ENCODE measurements at places on chromosomes 16 and 17. TPM values are rescaled to one million over a fixed set of nuclear protein-coding genes. Genes with fewer than 3 reads are reported as not detected.

The ITGAL gene
- 4.9 TPM for total RNA-seq

The MYH8 gene
- 2.3 TPM for total RNA-seq

The CHST4 gene
- 0.50 TPM for total RNA-seq

The SLC16A13 gene
- 0.10 TPM for total RNA-seq

GRCh38 chr16:48176635-48177408 lies 21.0 kb upstream of the ABCC12 start:
- H3K27me3 ChIP-seq, result no peaks in the 10 kb centered on the region
- no peak overlapping the region for H3K4me3 ChIP-seq
- no peaks in the 10 kb centered on the region for H3K4me1 ChIP-seq
- no peak for DNase-seq
- no peaks in the 10 kb centered on the region for H3K36me3 ChIP-seq
- H3K27ac ChIP-seq, result no peak overlapping the region

DNA sequence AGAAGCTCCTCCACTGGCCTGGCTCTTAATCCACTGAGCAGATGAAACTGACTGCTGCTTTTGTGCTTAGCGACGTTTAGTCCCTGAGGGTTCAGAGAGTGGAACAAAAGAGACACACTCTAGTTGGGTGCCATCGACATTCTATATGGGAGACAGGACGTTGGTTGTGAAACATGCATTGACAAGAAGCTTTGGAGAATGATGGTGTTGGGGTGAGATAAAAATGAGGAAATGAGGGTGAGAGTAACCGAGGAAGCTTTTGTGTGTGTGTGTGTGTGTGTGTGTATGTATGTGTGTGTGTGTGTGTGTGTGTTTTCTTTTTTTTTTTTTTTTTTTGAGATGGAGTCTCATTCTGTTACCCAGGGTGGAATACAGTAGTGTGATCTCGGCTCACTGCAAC lies 89.5 kb downstream of the ABCC1 start:
- H3K4me1 ChIP-seq, result no peaks in the 10 kb centered on the region
- peaks cover 48% of the 10 kb centered on the region for H3K36me3 ChIP-seq
- H3K27ac ChIP-seq, result no peak overlapping the region
- no peak for DNase-seq

DNA sequence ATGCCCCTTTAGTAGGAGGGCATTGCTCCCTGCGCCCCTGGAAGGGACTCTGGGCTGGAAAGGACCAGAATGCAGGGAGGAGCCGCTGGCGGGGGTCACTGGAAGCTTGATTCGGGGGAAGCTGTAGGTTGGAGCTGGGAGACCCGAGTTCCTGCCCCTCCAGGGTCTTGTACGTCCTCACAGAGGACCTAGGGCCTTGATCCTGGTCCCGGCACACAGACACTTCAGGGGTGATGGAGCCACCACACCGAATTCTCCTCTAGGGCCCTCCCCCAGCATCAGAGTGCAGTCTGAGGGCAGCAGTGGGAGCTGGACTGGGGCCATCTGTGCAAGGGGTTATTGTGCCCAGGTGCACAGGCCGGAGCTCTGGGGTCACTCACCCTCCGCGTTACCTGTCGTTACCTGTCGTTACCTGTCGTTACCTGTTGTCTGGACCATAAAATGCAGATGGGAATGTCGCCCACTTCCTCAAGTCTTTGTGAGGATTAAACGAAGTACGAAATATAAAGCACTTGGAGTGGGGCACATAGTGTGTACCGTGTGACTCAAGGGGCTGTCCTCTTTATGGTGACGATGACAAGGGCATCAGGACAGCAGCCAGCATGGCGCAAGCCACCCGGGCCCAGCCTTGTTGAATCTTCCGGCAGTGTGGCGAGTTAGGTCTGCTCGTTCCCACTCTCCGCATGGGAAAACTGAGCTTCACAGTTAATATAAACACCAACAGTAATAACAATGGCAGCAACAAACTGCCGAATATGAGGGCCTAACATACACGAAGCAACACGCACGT lies 48.6 kb downstream of the CMIP start:
- H3K4me1 ChIP-seq, result peaks cover 89% of the 10 kb centered on the region
- DNase-seq, result no peak
- peak overlapping the region; percentile 68 for H3K27ac ChIP-seq

GRCh38 chr17:81230043-81230820 lies 7.5 kb upstream of the CEP131 start:
- DNase-seq, result no peak
- H3K4me1 ChIP-seq, result no peaks in the 10 kb centered on the region
- no peaks in the 10 kb centered on the region for H3K27me3 ChIP-seq
- peaks cover 69% of the 10 kb centered on the region for H3K36me3 ChIP-seq
- no peak overlapping the region for H3K4me3 ChIP-seq

DNA sequence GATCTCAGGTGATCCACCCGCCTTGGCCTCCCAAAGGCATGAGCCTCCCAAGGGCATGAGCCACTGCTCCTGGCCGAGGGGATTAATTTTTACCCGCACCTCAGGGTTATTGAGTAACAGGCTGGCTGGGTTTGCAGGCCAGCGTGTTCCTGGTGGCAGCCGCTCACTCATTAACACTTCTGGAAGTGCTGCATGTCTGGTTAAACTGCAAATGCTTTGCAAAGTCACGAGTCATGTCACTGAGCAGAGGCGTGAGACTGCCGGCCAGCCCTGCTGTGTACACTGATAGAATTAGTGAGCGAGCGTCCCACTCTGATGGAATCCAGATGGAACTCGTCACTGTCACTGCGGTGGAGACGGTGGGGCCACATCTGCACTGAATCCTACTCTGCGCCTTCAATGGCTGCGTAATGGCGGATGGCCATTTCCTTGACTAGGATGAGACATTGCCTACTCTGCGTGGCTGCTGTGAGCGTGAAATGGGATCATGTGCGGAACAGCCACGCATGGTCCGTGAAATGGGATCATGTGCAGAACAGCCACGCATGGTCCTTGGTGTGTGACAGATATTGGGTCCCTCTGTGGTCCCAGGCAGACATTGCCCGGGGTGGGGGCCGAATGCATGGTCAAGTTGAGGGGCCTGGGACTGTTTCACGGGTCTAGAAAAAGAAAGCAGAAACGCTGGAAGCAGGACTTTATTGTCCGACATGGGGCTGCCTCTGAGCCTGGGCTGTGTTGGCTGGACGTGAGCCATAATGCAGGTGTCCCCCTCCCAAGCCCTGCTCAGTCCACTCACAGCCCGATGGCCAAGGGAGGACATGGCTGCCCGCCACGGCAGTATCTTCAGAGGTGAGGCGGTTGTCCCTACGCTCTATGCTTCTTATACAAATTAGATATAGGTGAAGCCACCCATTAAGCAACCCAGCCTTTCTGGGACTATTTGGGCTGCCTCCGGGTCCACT lies 740 bp upstream of the SLC5A10 start:
- no peak overlapping the region for H3K4me3 ChIP-seq
- no peaks in the 10 kb centered on the region for H3K27me3 ChIP-seq
- H3K27ac ChIP-seq, result no peak overlapping the region
- H3K4me1 ChIP-seq, result no peaks in the 10 kb centered on the region

- H3K27me3 ChIP-seq, result no peaks in the 10 kb centered on the region
- H3K27ac ChIP-seq, result no peak overlapping the region
- no peaks in the 10 kb centered on the region for H3K4me1 ChIP-seq
- H3K4me3 ChIP-seq, result no peak overlapping the region
- H3K36me3 ChIP-seq, result no peaks in the 10 kb centered on the region
Observed at GRCh38 chr17:52271781-52272180, 113.3 kb upstream of the CA10 start.

DNA sequence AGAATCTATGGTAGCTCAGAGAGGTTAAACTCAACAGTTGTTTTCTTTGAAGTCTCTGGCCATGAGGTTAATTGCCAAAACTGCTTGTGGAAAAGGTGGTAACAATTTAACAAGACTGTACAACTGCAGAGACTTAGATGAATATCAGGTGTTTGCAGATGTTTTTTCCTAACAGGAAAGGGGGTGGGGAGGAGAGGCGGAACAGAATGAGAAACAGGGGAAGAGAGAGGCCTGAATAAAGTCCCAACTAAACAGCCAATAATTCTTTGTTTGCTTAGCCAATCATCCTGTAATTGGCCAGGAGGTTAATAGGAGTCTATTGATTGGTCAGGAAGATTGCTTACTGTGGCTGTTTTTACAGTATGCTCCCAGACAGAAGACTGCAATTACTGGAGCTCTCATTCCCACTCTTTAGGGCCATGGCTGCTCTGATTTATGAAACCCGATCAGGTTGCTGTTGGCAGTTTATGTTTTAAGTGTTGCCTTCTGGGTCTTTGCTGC lies 249.7 kb upstream of the TBX2 start:
- H3K27ac ChIP-seq, result no peak overlapping the region
- H3K4me3 ChIP-seq, result no peak overlapping the region
- no peak for DNase-seq
- H3K4me1 ChIP-seq, result peaks cover 4% of the 10 kb centered on the region
- H3K27me3 ChIP-seq, result no peaks in the 10 kb centered on the region

DNA sequence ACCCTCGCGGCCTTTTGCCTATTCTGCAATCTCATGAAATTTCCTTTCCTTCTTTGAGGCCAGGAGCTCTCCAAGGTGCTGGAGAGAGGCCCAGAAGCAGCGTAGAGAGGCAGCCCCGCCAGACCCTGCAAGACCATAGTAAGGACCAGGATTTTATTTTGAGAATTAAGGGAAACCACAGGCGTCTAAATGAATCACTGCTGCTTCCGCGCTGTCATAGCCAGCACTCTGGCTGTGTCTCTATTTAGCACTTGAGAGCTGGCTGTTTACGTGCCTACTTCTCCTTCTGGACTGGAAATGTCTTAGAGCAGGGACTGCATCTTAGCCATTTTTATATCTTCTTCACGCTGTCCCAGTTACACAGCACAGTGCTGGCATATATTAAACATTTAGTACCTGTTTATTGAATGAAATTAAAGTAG lies 37.6 kb upstream of the PIRT start:
- no peaks in the 10 kb centered on the region for H3K36me3 ChIP-seq
- H3K27ac ChIP-seq, result no peak overlapping the region
- H3K27me3 ChIP-seq, result no peaks in the 10 kb centered on the region
- peaks cover 10% of the 10 kb centered on the region for H3K4me1 ChIP-seq
- no peak for DNase-seq

DNA sequence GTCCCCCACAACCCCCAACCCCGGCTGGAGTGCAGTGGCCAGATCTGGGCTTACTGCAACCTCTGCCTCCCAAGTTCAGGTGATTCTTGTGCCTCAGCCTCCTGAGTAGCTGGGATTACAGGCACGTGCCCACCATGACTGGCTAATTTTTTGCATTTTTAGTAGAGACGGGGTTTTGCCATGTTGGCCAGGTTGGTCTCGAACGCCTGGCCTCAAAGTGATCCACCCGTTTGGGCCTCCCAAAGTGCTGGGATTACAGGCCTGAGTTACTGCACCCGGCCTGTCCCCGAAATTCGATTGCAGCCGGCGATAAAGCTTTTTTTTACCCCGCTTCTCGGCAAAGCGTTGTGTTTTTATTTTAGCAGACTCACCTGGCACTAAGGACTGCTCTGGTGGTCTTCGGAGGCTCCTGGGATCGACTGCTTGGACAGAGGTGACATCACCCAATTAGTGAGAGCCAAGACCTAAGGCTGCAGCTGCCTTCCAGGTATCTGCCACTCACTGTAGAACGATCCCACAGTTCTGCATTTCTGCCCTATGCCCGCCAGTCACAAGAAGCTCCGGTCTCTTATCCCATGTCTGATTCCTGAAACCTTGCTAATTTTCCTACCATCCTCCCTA lies 82.2 kb upstream of the ARL4D start:
- H3K4me3 ChIP-seq, result no peak overlapping the region
- H3K27ac ChIP-seq, result no peak overlapping the region
- no peak for DNase-seq
- H3K27me3 ChIP-seq, result no peaks in the 10 kb centered on the region
- H3K4me1 ChIP-seq, result no peaks in the 10 kb centered on the region

DNA sequence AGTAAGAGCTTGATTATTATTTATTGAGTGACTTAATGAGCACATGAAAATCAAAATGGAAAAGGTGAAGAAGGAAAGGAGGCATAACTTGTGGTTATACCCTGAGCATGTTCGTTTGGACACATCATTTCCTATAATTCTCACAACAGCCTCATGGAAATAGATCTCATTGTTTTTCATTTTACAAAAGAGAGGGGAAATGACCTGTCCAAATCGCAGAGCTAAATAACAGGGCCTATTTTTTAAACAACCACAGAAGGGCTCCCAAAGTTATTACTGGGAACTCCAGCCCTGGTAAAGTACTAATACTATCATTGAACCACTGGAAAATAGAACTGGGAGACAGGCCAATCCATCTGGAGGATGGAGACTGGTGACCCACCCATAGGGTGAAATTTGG lies 317.7 kb upstream of the C16orf82 start:
- H3K27me3 ChIP-seq, result no peaks in the 10 kb centered on the region
- no peak overlapping the region for H3K4me3 ChIP-seq

DNA sequence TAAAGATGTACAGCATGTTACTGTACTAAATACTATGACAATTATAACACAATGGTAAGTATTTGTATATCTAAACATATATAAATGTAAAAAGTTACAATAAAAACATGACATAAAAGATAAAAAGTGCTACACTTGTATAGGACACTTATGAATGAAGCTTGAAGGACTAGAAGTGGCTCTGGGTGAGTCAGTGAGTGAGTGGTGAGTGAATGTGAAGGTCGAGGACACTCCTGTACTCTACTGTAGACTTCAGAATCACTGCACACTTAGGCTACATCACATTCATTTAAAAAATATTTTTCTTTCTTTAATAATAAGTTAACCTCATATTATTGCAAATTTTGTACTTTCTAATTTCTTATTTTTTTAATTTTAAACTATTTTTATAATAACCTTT lies 1476.7 kb upstream of the CDH8 start:
- H3K4me1 ChIP-seq, result no peaks in the 10 kb centered on the region
- H3K4me3 ChIP-seq, result no peak overlapping the region
- DNase-seq, result no peak
- no peaks in the 10 kb centered on the region for H3K27me3 ChIP-seq

DNA sequence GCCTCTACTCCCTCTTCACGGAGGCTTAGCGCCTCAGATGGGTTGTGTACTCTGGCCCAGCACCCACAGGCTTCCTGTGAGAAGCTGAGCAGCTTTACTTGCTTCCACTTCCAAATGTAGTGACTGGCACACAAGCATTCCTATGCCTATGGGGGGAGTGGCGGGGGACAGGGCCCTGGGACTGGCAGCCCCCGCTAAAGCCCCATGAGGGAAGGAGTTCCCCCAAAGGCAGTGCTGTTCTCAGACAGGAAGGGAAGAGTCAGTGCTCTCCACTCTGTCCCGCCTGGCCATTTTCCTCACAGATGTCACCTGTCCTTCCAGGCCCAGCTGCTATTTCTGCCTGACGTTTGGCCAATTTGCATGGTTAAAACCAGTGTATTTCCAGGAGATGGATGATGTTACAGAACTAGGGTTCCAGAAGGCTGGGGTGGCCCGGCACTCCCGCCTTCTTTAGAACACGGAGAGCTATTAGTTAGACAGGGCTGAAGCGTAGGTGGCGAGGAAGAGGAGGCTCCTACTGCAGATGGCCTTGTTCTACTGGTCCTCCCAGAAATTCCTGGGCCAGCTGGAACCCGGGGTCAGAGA lies 83.9 kb upstream of the FBXO47 start:
- no peak overlapping the region for H3K4me3 ChIP-seq
- no peaks in the 10 kb centered on the region for H3K4me1 ChIP-seq

GRCh38 chr17:47244697-47245096 lies 8.9 kb upstream of the ITGB3 start:
- H3K4me3 ChIP-seq, result no peak overlapping the region
- H3K4me1 ChIP-seq, result peaks cover 6% of the 10 kb centered on the region
- H3K27ac ChIP-seq, result no peak overlapping the region
- DNase-seq, result no peak
- H3K36me3 ChIP-seq, result no peaks in the 10 kb centered on the region

GRCh38 chr17:65553646-65554552 lies 7.5 kb downstream of the AXIN2 start:
- H3K27me3 ChIP-seq, result no peaks in the 10 kb centered on the region
- DNase-seq, result peak; percentile 74
- H3K36me3 ChIP-seq, result peaks cover 34% of the 10 kb centered on the region
- H3K4me1 ChIP-seq, result peaks cover 50% of the 10 kb centered on the region
- H3K27ac ChIP-seq, result no peak overlapping the region
- no peak overlapping the region for H3K4me3 ChIP-seq
